Esophagus squamous epithelium (tissue), 5 donors: ENCODE measurements at places on chromosomes 5 and 9. TPM values are rescaled to one million over a fixed set of nuclear protein-coding genes. Genes with fewer than 3 reads are reported as not detected.

DNA sequence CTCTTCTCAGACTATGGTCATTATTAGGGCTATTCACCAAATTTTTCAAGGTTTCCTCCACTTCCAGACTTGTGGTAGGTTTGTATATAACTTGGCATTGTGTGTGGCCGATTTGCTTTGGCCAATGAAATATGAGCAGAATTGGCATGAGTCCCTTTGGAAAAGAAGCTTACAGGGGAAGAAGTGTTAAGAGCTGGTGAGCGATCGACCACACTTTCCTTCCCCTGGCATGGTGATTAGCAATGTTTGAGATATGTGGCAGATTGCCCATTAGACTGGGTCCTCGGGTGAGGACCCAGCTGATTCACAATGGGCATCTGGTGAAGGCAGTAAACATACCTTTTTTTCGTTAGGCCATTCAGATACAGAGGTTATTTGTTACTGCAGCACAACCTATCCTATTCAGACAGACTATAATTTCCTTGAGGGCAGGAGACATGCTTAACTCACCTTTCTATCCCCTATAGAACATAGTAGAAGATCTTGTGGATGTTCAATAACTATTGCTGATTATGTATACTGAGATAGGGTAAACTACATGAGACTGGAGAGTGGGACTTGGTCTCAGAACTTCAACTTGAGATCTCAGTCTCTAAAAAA lies 62.8 kb upstream of the KLF9 start:
- H3K4me1 ChIP-seq = peaks cover 73% of the 10 kb centered on the region
- no peaks in the 10 kb centered on the region for H3K27me3 ChIP-seq
- DNase-seq = no peak
- H3K27ac ChIP-seq = peak overlapping the region; percentile 97
- no peak overlapping the region for H3K4me3 ChIP-seq

Gene ABCA1
- total RNA-seq = 13.9 TPM

DNA sequence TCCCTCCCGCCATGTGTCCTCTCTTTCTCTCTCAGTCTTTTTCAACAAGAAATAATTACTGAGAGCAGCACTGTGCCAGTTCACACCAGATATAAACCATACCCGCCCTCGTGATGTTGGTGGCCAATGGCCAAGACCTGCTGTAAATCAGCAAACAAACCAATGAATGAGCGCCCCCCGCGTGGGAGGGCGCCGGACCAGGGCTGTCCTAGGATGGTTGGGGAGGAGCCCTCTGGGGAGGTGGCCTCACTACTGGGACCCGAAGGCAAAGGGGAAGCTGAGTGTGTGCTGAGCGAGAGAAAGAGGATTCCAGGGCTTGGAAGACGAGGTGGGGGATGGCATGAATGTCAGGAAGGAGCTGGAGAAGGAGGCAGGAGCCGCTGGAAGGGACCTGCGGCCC lies 51.2 kb upstream of the BARHL1 start:
- DNase-seq = no peak
- H3K4me1 ChIP-seq = no peaks in the 10 kb centered on the region
- no peaks in the 10 kb centered on the region for H3K36me3 ChIP-seq
- H3K27ac ChIP-seq = no peak overlapping the region
- H3K4me3 ChIP-seq = no peak overlapping the region

Gene GALNT12
- 17.5 TPM for total RNA-seq

DNA sequence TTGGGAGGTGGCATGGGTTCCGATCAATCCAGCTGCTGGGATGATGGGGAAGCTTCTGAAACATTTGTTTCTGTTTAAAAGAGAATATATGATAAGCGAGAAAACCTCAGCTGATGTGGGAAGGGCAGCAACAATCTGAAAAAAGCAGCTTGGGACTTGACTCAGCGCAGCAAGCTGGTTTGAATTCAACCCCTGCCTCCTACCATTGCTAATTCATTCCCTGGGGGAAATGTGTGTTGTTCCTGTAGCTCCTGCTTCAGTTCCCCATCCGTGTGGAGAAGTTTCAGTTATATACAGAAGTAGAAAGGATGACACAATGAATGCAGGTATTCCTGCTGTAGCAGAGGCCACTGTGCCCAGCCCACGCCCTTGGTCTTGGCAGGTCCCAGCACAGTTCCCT lies 145.1 kb downstream of the NXNL2 start:
- DNase-seq = no peak
- no peaks in the 10 kb centered on the region for H3K4me1 ChIP-seq
- no peaks in the 10 kb centered on the region for H3K36me3 ChIP-seq
- no peaks in the 10 kb centered on the region for H3K27me3 ChIP-seq
- H3K27ac ChIP-seq = no peak overlapping the region

GRCh38 chr9:81371824-81372223 lies 317.5 kb downstream of the TLE1 start:
- H3K4me3 ChIP-seq = no peak overlapping the region
- H3K27me3 ChIP-seq = no peaks in the 10 kb centered on the region
- DNase-seq = no peak
- no peak overlapping the region for H3K27ac ChIP-seq
- H3K36me3 ChIP-seq = no peaks in the 10 kb centered on the region

- no peak for DNase-seq
- H3K4me3 ChIP-seq = no peak overlapping the region
- H3K27me3 ChIP-seq = no peaks in the 10 kb centered on the region
Observed at GRCh38 chr9:93020771-93021670, 37.5 kb upstream of the SUSD3 start.

Gene SLCO6A1
- not detected for total RNA-seq

- no peaks in the 10 kb centered on the region for H3K27me3 ChIP-seq
- no peaks in the 10 kb centered on the region for H3K36me3 ChIP-seq
- no peaks in the 10 kb centered on the region for H3K4me1 ChIP-seq
- no peak for DNase-seq
- no peak overlapping the region for H3K4me3 ChIP-seq
- no peak overlapping the region for H3K27ac ChIP-seq
Observed at GRCh38 chr9:87069690-87070089, 122.4 kb upstream of the GAS1 start.

Gene PCDHAC1
- total RNA-seq = 0.19 TPM

DNA sequence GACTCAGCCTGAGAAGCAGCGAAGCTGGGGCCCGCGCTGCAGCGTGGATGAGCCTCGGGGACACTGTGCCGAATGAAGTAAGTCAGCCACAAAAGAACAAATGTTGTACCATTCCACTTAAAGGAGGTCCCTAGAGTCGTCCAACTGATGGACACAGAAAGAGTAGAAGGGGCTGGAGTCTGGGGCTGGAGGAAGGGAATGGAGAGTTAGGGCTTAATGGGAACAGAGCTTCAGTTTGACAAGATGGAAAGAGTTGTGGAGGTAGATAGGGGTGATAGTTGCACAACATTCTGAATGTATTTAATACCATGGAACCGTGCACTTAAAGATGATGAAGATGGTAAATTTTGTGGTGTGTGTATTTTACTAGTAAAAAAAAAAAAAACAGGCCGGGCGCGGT lies 119.9 kb downstream of the EHMT1 start:
- no peak overlapping the region for H3K27ac ChIP-seq
- DNase-seq = no peak
- H3K36me3 ChIP-seq = peaks cover 61% of the 10 kb centered on the region
- no peaks in the 10 kb centered on the region for H3K27me3 ChIP-seq

Gene PCSK1
- total RNA-seq = 0.09 TPM

- peak overlapping the region; percentile 92 for H3K27ac ChIP-seq
- H3K4me1 ChIP-seq = peaks cover 5% of the 10 kb centered on the region
- DNase-seq = no peak
- no peaks in the 10 kb centered on the region for H3K36me3 ChIP-seq
Observed at GRCh38 chr9:69122082-69122548, 52.0 kb upstream of the TJP2 start.
